ENCODE measurements at places on chromosomes 6 and 20.
A peak's percentile ranks its signal among the peaks of the same experiment; 100 is the strongest.

- no peak for DNase-seq
Measured at GRCh38 chr6:129189266-129189665, 306.3 kb downstream of the LAMA2 start.

DNA sequence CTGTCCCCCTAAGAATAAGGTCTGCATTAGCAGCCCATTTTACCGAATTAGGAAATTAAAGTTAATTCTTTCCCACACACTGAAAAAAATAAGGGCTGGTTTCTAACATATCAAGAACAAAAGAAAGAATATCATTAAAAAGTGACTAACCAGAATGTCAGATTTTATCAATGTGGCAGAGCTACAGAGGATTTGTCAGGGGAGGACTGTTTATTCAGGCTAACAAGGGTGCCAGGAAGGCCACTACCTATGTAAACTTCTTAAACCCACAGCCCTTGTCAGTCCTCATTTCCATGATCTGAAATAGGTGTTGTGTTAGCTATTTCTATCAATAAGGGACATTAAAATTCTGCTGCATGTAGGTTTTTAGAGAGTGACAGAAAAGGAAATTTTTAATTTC lies 76.4 kb downstream of the BACH2 start:
- DNase-seq: no peak

DNA sequence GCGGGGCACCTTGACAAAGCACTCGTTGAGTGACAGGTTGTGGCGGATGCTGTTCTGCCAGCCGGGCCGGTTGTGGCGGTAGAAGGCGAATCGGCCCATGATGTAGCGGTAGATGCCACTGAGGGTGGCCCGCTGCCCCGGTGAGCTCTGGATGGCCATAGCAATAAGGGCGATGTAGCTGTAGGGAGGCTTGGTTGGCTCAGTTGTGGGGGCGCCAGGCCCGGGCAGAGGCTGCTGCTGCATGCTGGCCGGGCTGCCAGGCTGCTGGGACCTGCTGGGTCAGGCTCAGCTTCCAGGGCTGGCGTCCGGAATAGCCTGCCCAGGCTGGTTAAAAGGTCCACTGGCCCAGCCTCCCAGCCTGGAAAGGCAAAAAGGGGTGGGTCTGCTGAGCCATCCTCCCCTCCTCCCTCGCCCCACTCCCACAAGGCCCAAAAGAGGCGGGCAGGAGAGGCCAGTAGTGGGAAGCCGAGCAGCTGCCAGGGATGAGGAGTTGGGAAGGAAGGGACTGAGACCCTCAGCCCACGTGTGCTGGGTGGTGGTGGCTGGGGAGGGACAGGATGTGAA lies at the start of gene FOXS1:
TSS of gene FOXS1 (minus strand) at position 305 of the 564 bp plus-strand sequence. CDS start at position 243, 62 bp downstream.
- DNase-seq: no peak

DNA sequence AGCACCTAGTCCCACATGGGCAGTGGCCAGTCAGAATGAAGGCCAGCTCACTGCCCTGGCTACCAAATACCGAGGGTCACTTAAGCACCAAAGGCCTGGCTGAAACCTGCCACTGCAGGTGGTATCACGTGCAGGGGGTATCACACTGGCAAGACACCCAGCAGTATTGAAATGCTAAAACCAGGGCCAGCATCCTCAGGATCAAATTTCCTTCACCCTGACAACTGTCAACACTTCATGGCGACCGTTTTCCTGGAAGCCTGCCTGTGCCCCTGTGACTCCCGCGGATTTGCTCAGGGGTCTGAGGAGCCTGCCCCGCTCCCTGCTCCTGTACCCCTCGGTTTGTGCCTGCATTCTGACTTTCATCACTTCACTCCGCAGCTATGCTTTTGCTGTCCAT lies 151.1 kb downstream of the TTLL2 start:
- DNase-seq: no peak

GRCh38 chr6:110810896-110811586 lies 4.2 kb downstream of the CDK19 start:
- DNase-seq: no peak

GRCh38 chr6:68653074-68653705 lies 18.1 kb downstream of the ADGRB3 start:
- DNase-seq: no peak

DNA sequence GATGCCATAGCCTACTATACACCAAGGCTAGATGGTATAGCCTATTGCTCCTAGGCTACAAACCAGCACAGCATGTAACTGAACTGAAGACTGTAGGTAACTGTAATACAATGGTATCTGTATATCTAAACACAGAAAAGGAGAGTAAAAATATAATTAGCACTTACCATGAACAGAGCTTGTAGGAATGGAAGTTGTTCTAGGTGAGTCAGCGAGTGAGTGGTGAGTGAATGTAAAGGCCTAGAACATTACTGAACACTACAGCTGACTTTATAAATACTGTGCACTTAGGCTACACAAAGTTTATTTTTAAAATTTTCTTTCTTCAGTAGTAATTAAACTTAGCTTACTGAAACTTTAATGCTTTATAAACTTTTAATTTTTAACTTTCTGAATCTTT lies 129.5 kb downstream of the BTBD9 start:
- DNase-seq: no peak

- DNase-seq: no peak
Measured at GRCh38 chr6:109222848-109223247, 127.5 kb downstream of the CEP57L1 start.

DNA sequence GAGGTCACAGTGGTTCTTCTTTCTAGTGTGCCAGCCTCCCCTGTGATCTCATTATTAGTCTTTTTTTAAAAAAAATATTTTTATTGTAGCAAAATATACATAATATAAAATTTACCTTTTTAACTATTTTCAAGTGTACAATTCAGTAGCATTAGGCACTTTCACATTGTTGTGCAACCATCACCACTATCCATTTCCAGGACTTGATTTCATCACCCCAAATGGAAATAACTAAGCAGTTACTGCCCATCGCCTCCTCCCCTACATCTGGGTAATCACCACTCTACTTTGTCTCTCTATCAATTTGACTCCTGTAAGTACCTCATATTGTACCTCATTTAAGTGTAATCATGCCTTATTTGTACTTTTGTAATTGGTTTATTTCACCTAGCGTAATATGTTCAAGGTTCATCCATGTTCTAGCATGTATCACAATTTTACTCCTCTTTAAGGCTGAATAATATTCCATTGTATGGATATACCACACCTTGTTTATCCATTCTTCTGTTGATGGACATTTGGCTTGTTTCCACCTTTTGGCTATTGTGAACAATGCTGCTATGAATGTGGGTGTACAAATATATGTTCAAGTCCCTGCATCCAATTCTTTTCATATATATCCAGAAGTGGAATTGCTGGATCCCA lies 68.6 kb upstream of the FYN start:
- DNase-seq: no peak

DNA sequence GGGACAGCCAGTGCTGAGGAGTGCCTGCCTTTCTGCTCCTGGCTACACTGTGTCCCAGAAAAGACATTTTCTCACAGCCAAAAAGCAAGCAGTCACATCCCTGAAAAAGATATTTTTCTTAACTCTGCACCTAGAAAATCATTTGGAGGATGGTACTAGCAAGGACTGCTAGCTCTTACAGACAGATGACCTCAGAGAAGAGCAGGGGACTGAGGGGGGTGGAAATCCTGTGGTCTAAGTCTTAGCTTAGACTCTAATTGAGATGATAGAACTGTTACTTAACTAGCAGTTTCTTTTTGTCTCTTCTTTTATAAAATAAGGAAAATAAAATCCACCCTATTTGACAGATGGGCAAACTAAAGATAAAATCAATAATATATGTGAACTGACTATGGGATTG lies 152.8 kb downstream of the TMEM200A start:
- no peak for DNase-seq

DNA sequence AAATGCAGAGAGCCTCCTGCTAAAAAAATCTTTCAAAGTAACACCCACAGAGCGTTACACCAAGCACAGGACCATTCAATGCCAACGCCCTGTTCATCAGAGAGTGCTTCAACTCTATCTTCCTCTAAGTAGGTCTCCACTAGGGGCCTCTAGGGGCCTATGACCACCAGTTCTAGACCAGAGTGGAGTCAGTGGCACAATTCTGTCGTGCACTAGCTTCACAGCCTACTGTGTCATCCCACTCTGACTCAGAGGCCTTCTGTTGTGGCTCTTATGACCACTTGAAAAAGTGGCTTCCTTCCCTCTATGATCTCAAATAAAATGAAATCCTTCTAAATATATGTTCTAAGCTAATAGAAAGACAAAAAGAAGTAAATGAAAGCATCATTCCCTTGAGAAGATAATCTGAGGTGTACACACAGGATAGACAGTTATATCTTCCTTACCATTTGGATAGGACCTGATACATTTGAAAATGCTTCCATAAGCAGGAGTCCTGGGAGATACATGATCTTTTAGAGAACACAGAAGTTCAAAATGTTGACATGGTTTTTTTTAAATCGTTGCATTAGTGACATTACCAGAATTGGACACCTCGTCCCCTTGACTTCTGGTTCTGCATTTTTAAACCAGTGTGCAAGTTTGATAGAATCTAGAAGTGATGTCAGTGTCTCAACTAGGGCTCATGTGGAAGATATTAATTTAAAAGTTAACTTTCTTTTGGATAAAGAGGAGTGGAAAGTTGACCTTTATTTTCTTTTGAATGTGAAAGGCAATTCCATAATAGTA lies 151.9 kb downstream of the SH3BGRL2 start:
- no peak for DNase-seq

DNA sequence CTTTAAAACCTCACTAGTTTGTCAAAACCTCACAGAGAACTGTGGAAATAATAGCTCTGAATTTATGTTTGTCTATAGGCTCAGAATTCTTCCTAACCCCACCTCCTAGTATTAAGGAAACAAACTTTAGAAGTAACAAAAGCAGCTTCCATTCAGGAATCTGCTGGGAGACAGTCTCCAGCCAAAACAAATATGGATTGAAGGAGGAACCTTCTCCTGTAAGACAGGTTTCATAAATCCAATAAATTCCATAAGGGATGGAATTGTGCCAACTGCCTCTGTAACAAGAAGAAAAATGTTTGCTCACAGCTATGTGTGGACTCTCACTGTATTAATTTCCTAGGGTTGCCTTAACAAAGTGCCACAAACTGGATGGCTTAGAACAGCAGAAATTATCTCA lies 7.5 kb downstream of the SYCP2 start:
- no peak for DNase-seq

DNA sequence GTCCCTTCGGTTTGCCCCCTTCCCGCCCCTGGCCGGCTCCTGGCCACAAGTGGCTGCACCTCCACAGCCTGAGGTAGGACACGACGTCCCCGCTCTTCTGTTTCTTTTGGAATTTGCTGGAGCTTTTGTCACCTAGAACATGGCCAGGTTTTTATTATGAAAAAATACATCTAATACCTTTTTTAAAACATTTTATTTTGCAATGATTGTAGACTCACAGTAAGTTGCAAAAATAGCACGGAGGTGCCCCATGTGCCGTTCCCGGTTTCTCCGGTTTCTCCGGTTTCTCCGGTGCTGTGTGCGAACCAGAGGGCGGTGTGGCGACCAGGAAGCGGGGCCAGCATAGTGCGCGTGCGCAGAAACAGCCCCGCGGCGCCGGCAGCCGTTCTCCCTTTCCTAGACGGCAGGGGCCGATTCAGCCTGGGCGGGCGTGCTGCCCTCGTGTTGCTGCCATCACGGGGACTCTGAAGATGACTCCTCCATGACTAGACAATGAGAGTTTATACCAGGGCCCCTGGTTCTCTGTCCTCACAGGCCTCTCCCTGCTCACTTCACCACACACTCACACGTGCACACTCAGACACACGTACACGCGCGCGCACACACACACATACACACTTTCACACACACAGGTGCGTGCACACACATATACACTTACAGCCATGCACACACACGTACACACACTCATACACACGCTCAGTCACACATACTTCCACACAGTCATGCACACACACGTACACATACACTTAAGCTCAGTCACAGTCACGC lies 102.1 kb downstream of the TMEM242 start:
- DNase-seq: peak; percentile 68

DNA sequence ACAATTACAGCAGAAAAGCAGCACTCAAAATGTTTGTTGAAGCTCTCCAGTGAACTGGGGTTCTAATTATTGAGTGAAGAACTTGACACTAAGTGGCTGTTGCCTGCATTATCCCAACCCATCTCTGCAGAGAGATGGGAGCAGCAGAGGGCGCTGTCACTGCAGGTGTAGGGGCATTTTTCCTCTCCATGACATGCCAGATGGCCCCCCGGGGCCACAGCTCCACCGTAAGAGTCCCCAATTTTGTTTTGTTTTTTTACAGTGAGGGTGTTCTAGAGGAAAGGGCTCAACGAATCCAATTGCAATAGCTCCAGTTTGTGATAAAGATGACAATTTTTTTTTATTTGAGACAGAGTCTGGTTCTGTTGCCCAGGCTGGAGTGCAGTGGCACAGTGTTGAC lies 1.9 kb upstream of the FUCA2 start:
- DNase-seq: peak; percentile 26

DNA sequence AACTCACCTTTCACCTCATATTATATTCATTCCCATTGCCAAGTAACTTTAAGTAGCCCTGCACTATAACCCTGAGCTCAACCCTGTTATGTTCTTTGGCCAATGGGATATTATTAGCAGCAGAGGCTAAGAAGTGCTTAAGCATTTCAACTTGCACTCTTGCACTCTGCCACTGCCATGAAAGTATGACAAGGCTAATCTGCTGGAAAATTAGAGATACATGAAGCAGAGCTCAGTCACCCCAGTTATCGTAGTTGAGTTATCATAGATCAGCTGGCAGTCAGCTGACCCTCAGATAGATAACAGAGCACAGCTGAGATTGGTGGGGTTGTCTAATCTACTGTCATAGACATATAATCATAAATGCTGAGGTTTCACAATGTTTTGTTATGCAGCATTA lies 209.4 kb upstream of the RUNX2 start:
- no peak for DNase-seq

- no peak for DNase-seq
Measured at GRCh38 chr20:38658879-38659596, 57.4 kb downstream of the ARHGAP40 start.

GRCh38 chr6:24702720-24703282 lies 16.2 kb downstream of the C6orf62 start:
- DNase-seq: no peak

DNA sequence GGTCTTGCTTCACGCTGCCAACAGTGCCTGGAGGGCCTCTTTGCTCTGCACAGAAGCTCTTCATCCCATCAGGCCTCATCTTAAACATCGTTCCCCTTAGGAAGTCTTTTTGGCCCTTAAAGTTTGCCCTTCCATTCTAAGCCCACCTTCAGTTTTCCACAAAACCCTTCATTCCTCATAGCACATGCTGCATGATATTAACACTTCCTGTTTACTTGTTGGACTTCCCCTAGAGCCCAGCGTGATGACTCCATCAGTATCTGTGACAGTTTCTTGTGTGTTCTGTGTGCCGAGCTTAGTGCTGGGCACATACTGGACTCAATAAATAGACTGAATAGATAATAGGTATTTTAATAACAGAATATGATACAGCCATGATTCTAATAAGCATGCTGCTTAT lies 2.2 kb downstream of the NT5DC1 start:
- DNase-seq: no peak

All from T-cell (primary cell).